ENCODE measurements at places on chromosomes 5 and 9.

GRCh38 chr5:10556893-10557746 lies 6.8 kb upstream of the ANKRD33B start:
- no peak for DNase-seq
- no peaks in the 10 kb centered on the region for H3K36me3 ChIP-seq
- no peak overlapping the region for H3K4me3 ChIP-seq
- peaks cover 60% of the 10 kb centered on the region for H3K27me3 ChIP-seq

- no peaks in the 10 kb centered on the region for H3K27me3 ChIP-seq
- no peak overlapping the region for H3K4me3 ChIP-seq
- H3K36me3 ChIP-seq = no peaks in the 10 kb centered on the region
- no peak overlapping the region for H3K27ac ChIP-seq
Measured at GRCh38 chr9:80049096-80049782, 477.5 kb downstream of the TLE4 start.

DNA sequence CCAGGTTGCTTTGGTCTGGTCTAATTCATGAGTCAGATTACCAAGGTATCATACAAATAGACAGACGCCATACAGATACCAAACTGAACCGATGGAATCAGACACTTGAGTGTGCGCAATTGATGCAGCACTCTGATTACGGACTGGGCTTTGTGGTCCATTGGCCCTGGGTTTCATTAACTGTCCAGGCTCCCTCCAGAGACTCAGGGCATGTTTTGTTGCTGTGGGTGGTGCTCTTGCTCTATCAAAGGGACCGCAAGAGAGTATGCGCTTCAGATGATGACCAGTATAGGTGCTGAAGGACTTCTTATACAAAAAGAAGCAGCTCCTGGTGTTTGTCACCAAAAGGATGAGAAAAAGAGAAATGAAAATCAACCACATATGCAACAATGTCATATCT lies 36.9 kb upstream of the ANKRD55 start:
- no peak overlapping the region for H3K27ac ChIP-seq
- no peak for DNase-seq
- peaks cover 16% of the 10 kb centered on the region for H3K4me1 ChIP-seq
- no peaks in the 10 kb centered on the region for H3K36me3 ChIP-seq
- peaks cover 21% of the 10 kb centered on the region for H3K27me3 ChIP-seq
- no peak overlapping the region for H3K4me3 ChIP-seq

DNA sequence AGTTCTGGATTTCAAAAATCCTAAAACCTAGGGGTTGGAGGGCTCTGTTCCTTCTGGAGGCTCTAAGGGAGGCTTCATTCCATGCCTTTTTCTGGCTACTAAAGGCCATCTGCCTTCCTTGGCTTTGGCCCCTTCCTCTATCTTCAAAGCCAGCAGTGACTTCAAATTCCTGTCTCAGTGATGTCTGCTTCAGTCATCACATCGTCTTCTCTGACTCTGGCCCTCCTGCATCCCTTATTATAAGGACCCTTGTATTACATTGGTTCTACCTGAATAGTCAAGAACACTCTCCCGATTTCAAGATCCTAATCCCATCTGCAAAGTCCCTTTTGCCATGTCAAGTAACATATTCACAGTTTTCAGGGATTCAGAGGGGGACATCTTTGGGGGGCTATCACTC lies 60.3 kb downstream of the GNA14 start:
- no peak for DNase-seq
- no peak overlapping the region for H3K4me3 ChIP-seq
- no peak overlapping the region for H3K27ac ChIP-seq
- H3K27me3 ChIP-seq = peaks cover 11% of the 10 kb centered on the region
- no peaks in the 10 kb centered on the region for H3K36me3 ChIP-seq

DNA sequence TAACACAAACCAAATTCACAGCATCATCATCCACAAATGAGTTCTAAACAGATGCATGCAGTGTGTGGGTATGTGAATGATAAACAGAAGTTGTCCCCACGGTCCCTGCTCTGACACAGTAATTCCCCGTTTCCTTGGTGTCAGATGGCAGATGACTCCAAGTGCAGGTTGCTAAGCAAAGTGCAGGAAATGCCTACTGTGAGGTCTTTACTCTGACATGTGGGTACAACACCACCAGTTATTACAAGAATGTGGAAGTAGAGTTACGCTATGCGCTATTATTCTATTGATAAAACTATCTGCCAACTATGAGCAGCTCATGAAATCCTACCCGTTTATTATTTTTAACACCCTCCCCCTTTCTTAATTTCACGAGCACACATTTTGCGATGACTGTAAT lies 448.9 kb downstream of the BNC2 start:
- no peak for DNase-seq
- H3K27me3 ChIP-seq = no peaks in the 10 kb centered on the region
- H3K4me1 ChIP-seq = no peaks in the 10 kb centered on the region
- H3K36me3 ChIP-seq = no peaks in the 10 kb centered on the region
- no peak overlapping the region for H3K4me3 ChIP-seq
- no peak overlapping the region for H3K27ac ChIP-seq

DNA sequence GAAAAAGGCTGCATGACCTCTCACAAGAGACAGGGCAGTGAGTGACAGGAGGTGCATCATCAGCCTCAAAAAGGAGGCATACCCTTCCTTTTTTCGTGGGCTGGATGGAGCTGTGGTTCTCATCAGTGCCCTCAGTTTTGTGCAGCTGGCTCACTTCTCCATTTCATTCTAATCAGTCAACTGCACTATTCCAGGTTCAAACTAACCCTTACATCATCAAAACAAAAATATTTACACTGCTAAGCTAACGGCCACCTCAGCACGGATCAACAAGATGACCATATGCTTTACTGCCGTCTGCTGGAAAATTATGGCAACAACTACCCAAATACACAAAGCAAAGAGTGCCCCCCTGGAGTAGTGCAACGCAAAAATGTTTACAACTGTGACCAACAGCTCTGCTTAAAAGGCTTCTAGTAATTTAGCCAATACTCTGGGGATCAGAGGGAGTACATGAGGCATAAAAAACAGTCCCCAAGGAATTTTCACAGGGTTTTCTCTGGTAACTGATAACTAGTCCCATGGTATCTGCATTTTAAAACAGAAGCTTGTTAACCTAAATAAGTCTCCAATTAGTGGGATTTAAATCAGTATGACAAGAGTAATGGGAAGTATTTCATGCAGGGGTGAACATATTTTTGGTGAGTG lies 10.8 kb downstream of the KCNV2 start:
- H3K27ac ChIP-seq = peak overlapping the region; percentile 24
- no peak overlapping the region for H3K4me3 ChIP-seq
- H3K4me1 ChIP-seq = peaks cover 2% of the 10 kb centered on the region
- no peaks in the 10 kb centered on the region for H3K36me3 ChIP-seq
- peak; percentile 46 for DNase-seq

- no peak for DNase-seq
- no peak overlapping the region for H3K4me3 ChIP-seq
- peaks cover 20% of the 10 kb centered on the region for H3K27me3 ChIP-seq
- H3K27ac ChIP-seq = no peak overlapping the region
- H3K36me3 ChIP-seq = no peaks in the 10 kb centered on the region
- H3K4me1 ChIP-seq = peaks cover 2% of the 10 kb centered on the region
Measured at GRCh38 chr5:178068293-178068692, 45.0 kb upstream of the N4BP3 start.

GRCh38 chr5:172428224-172429166 lies 25.8 kb downstream of the SH3PXD2B start:
- no peak for DNase-seq
- H3K36me3 ChIP-seq = no peaks in the 10 kb centered on the region
- no peaks in the 10 kb centered on the region for H3K4me1 ChIP-seq
- H3K27ac ChIP-seq = no peak overlapping the region
- peaks cover 17% of the 10 kb centered on the region for H3K27me3 ChIP-seq

- no peaks in the 10 kb centered on the region for H3K36me3 ChIP-seq
- no peak overlapping the region for H3K27ac ChIP-seq
- DNase-seq = no peak
- no peaks in the 10 kb centered on the region for H3K27me3 ChIP-seq
Measured at GRCh38 chr5:125746917-125747316, 676.3 kb upstream of the GRAMD2B start.

GRCh38 chr9:21789541-21790037 lies 12.8 kb upstream of the MTAP start:
- DNase-seq = peak; percentile 65
- H3K36me3 ChIP-seq = no peaks in the 10 kb centered on the region
- peaks cover 38% of the 10 kb centered on the region for H3K27me3 ChIP-seq
- H3K27ac ChIP-seq = no peak overlapping the region
- H3K4me3 ChIP-seq = peak overlapping the region; percentile 55

DNA sequence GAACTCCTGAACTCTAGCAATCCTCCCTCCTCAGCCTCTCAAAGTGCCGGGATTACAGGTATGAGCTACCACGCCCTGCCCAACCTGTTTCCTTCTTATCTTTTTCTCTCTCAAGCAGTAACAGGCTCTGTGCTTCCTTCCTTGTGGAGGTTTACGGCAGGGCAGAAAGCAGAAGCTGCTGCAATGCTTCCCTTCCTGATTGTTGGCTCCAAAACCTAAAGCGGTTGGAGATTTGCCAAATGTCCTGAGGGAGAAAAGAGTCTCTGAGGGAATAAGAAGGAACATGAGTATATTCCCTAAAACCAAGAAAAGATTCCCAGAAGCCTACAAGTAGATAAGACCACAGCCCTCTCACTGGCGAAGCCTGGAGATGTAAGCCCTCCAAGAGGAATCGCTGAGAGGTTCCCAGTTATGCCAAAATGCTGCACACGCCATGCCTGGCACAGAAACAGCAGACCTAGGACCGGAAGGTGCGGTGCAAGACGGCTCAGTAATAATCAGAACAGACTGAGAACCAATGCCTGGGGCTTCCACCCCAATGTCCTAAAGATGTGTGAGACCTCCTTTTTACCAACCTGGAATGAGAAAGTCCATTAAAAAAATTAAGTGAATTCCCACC lies 73.2 kb downstream of the APTX start:
- H3K27ac ChIP-seq = no peak overlapping the region
- H3K27me3 ChIP-seq = peaks cover 5% of the 10 kb centered on the region
- H3K4me3 ChIP-seq = no peak overlapping the region
- H3K4me1 ChIP-seq = no peaks in the 10 kb centered on the region

DNA sequence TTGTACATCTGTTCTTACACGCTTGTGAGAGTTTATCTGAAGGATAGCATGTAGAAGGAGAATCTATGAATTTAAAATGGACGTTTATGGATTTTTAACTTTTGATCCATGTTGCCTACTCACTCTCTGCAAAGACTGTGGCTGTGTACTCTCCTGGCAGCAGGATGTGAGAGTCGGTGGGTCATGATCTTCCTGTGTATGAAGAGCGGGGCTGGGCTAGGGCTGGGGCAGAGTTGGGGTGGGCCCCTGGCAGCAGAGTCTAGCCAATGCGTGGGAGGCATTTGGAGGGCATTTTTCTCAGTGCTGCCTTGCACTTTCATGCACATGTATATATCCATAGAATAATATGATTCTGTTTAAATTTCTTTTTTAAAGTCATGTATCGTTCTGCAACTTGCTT lies 24.0 kb upstream of the DAB2IP start:
- H3K4me3 ChIP-seq = no peak overlapping the region
- H3K36me3 ChIP-seq = no peaks in the 10 kb centered on the region
- no peaks in the 10 kb centered on the region for H3K4me1 ChIP-seq
- DNase-seq = no peak

- no peak for DNase-seq
- H3K27ac ChIP-seq = no peak overlapping the region
- H3K36me3 ChIP-seq = peaks cover 15% of the 10 kb centered on the region
- H3K27me3 ChIP-seq = no peaks in the 10 kb centered on the region
- peaks cover 9% of the 10 kb centered on the region for H3K4me1 ChIP-seq
Measured at GRCh38 chr5:154967421-154968024, 26.6 kb downstream of the MRPL22 start.

DNA sequence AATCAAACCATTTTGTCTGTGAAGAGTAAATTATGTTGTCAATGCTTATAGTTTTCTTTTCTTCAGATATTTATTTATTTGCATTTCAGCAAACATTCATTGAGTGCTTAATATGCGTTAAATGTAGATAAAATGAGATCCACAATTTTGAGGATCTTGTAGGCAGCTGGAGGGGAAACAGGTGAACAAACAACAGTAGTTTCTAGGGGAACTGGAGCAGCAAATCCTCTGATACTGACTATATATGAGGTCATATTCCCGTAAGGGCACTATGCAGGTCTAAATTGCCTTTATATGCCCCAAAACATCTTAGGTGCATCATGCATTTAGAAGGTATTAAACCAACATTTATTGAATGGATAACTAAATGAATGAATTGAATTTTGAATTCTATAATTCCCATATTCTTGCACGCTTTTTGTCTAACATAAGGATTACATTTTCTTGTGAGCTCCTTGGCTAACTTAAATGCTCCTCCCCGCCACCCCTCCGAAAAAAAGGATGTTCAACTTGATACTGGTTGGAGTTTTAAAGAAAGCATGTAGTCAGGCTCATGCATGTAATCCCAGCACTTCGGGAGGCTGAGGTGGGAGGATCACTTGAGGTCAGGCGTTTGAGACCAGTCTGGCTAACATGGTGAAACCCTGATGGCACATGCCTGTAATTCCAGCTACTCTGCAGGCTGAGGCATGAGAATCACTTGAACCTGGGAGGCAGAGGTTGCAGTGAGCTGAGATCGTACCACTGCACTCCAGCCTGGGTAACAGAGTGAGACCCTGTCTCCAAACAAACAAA lies 299.8 kb downstream of the TMEM38B start:
- no peak overlapping the region for H3K4me3 ChIP-seq
- no peaks in the 10 kb centered on the region for H3K27me3 ChIP-seq
- H3K4me1 ChIP-seq = no peaks in the 10 kb centered on the region
- H3K27ac ChIP-seq = no peak overlapping the region

DNA sequence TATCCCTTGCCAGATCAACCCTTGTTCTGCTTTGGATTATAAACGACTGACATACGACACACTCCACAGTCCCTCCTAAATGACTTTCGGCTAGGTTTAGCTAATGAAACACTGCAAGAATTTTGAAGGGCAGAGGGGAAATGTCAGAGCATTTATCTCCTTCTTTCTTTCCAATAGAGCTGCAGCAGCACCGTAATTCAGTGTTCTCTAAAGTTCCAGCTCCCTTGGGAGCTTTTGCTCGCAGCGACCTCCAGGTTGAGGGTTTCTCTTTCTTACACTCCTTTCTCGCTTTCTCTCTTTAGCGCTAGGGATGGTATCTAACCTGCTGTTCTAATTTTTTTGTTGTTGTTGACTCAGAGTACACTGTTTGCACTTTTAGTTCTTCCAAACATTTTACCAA lies 467.1 kb upstream of the ST8SIA4 start:
- H3K4me3 ChIP-seq = no peak overlapping the region
- no peaks in the 10 kb centered on the region for H3K36me3 ChIP-seq
- no peak for DNase-seq
- H3K27ac ChIP-seq = no peak overlapping the region
- H3K4me1 ChIP-seq = no peaks in the 10 kb centered on the region

DNA sequence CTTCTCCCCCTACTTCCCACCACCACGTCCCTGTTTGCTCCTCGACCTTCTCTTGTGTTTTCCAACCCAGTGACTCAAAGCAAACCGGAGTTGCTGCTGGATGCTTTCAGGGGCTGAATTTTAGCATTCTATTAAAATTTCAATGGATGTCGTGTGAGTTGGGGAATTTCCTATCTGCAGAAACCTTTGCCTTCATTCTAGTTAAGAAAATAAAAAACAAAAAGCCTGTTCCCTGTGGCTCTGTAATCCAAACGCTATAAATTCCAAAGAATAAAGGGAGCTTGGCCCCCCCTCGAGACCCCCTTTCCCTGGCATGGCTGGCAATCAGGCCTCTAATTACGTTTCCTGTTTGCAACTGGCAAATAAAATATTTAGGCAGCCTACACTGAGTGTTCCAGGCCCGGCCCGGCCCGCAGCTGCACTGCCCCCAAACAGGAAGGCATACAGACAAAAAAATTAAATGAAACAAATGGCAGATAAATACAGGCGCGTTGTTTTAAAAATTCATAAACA lies 139.4 kb upstream of the PPP1R26 start:
- DNase-seq = no peak
- H3K4me3 ChIP-seq = no peak overlapping the region
- peaks cover 4% of the 10 kb centered on the region for H3K4me1 ChIP-seq
- H3K36me3 ChIP-seq = no peaks in the 10 kb centered on the region
- H3K27ac ChIP-seq = no peak overlapping the region
- H3K27me3 ChIP-seq = no peaks in the 10 kb centered on the region
